Hematopoietic multipotent progenitor cell treated with erythropoietin and hydrocortisone succinate and interleukin-3 and kit ligand, for 8 days (in vitro differentiated cells): ENCODE measurements at places on chromosomes 16 and 17.
A peak's percentile ranks its signal among the peaks of the same experiment; 100 is the strongest.

DNA sequence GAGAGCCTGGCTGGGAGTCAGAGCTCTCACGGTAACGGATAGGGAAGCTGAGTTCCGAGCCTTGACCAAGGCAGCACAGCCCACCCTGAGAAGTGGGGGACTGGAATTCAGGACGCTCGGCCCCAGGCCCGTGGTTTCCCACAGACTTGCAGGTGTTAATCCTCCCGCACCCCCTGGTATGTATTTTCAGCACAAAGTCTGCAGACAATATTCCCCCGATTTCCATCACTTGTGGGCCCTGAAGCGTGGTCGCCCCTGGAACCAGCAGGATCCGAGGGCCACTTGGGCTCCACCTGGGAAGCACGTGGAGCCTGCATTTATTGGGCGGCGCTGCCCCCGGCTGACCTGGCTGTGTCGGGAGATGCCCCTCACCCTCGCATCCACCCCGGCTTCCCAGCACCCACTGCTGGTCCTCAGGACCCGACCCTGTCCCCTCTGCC, 60.2 kb downstream of the WSB1 start:
- no peak for DNase-seq

DNA sequence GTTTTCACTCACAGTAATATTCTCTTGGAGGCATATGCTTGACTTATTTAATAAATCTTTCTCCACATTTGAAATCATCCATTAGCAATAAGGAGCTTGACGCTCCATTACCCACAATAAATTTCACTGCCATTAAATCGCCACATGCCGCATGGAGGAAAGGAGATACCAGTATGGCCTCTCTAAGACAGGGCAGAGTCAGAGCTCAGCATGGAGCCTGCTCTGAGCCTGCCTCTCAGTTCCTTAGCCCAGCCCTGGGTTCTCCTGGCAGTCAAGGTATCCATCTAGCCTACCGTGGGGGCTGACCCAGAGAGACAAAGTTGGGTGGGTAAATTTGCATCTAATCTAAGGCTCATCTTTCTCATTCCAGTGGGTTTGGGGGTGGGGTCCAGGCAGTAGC, 80.3 kb upstream of the CES5A start:
- no peak for DNase-seq

DNA sequence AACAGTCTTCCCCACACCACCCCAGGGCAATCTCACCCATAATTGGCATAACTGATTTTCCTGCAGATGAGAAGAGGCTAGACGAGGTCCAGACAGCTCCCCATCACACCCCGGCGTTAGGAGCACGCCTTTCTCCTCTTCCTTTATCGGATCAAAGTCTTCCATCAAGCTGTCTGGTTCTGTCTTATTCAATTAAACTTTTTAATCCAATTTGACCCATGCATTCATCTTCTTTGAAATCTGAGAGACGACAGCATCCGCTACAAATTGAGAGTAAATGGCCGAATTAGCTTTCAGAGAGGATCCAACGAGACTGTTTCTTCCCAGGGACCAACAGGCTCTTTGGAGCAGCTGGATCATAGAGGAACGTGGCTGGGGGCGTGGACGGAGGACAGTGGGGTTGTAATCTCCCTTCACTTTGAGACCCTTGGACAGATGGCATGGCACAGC, 44.4 kb upstream of the GPRC5B start:
- DNase-seq = no peak

DNA sequence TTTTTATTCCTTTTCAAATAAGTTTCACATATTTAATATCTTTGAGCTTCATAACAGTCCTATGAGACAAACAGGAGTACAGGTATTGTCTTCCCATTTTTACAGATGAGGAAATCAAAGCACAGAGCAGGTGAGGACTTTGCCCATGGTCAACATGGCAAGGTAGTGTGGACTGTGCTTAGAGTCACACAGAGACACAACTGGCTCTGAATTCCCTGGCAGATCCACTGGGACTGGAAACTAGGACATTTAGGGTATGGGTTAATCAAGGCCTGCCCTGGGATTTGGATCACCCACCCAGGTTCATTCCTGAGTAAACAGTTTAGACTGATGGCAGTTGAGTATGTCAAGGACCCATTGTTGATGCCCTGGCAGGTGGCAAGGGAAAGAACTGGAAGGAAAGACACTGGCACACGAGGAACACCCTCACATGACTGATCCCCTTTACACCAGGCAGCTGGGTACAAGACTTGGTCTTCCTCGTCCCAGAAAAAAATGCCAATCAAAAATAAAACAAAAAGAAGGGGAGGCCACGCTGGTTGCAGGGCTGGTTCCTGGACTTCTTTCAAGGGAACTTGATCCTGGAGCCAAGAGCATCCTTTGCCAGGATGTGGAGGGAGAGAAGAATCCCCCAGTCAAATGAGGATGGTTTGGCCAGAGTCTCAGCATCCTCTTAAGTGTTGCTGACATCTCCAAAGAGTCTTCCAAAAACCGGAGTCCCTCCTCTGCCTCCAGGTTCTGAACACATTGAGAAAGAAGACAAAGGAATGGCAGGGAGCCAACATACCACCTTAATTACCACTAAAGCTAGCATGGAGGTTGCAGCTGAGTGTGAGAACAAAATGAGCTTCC, 34.9 kb downstream of the CHD9 start:
- DNase-seq = no peak

- DNase-seq = no peak
Measured at GRCh38 chr17:10748531-10749181, 18.8 kb upstream of the TMEM220 start.

DNA sequence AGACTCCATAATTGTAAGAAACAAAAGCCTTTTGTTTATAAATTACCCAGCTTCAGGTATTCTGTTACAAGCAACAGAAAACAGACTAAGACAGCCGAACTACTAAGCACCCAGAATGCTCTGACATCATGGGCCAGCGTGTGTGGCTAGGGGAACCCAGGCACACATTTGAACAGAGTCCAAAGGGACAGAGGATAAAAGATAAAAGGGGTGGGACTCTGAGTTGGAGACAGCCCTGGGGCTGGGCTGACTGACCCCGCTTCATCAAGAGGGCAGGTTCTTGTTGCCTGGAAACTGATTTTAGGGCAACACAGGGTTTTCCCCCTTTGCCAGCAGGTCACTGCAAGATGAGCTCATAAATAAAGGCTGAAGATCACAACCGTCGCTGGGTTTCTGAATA, 30.5 kb upstream of the ZNF287 start:
- no peak for DNase-seq

GRCh38 chr17:37598145-37598544, 11.1 kb downstream of the SYNRG start:
- peak; percentile 45 for DNase-seq

GRCh38 chr17:27577884-27578717, 52.9 kb upstream of the LGALS9 start:
- peak; percentile 66 for DNase-seq

DNA sequence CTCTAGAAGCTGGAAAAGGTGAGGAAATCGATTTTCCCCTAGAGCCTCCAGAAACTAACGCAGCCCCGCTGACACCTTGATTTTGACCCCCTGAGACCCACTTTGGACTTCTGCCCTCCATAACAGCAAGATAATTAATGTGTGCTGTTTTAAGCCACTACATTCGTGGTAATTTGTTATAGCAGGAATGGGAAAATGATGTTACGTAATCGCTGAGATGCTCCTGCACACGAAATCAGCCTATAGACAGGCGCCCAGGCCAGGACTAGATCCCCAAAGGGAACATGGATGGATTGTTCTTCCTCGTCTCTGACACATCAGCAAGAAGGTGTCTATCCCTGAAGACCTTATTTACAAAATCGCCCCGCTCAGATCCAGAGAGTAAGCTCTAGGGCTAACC, 1.4 kb upstream of the MYOCD start:
- no peak for DNase-seq

DNA sequence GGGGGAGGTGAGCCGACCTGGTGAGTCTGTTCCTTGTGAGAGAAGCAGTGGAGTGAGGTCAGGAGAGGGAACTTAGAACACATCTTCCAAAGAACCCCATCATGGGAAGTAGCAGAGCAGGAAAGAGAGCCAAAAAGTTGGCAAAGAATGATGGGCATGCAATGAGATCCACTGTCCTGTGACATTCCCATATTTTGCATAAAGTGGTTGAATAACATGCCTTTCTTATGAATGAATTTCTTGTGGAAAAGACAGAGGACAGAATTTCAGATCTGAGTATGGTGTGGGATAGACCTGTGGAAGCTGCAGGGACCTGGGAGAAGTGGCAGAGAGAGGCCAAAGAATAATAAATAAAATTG, 41.3 kb downstream of the TMEM100 start:
- DNase-seq = no peak

DNA sequence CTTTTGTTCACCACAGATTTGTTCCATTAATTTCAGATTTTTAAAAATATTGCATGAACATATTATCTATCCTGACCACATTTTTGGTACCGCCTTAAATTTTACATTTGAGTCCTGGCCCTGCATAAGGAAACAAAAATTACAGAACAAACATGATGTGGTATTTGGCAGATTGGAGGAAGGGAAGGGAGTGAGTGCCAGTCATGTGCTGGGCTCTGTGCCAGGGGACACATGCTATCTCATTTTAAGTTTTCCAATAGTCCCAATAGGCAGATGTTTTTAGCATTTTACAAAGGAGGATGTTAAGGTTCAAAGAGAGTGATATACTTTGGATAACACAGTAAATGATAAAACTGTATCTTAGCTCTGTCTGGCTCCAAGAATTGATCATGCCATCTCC, 185.1 kb downstream of the CDK5R1 start:
- peak; percentile 88 for DNase-seq

GRCh38 chr16:22366371-22366770, 8.0 kb downstream of the CDR2 start:
- DNase-seq = no peak
